ENCODE measurements at places on chromosomes 11 and 22.

GRCh38 chr11:107508201-107508857 lies 50.7 kb upstream of the CWF19L2 start:
- DNase-seq = no peak

- no peak for DNase-seq
Observed at GRCh38 chr11:3623767-3624458, 17.9 kb downstream of the ART5 start.

DNA sequence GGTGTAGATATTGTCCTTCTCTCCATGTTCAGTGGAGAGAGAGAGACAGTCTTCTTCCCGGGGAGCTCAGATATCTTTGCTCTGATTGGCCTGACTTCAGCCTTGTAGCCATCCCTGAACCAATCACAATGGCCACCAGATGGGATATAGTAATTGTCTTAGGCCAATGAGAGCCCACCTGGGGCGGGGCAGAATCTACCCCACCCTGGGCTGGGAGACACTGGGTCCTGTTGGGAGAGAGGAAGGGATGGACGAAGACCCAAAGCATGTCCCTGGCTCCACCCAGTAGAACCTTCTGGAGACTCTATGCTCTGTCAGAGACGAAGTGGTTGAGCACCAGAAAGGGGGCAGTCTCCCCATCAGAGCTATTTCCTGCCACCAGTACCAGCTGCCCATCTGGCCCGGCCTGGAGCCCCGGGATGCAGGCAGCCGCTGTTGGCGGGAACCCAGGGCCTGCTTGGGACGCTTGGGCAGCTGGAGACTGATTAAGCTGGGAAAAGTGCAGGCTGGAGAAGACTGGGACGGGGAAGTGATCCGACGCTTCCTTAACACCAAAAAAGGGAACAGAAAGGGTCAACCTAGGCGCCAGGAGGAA lies 31.6 kb upstream of the CBX7 start:
- DNase-seq = no peak

DNA sequence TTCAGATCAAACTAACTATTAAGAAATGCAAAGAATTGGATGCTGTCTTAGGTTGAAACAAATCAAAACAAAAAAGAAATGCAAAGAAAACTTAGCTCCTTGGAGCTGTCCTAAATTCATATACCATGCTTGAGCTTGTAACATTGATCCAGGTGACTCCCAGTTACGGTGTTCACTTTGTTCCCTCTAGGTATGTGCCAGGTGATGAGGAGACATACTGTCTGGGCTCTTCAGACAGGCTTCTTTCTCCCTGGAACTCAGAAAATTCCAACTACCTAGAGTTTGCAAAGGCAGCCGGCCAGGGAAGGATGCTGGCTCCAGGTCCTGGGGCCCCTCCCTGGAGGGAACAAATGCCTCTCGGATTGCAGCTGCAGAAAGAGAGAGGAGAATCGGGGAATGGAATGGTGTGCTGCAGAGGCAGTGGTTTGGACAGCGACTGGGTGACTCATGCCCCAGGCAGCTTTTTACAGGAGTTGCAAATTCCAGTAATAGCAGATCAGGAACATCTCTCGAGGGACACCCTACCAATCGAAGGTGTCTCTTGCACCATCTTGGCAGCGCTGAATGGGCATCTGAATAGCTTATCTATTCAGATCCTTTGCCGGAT lies 12.3 kb upstream of the ASPHD2 start:
- no peak for DNase-seq

- no peak for DNase-seq
Observed at GRCh38 chr11:105032495-105032894, 2.4 kb downstream of the CASP1 start.
